ENCODE measurements at places on chromosomes 4 and X.

DNA sequence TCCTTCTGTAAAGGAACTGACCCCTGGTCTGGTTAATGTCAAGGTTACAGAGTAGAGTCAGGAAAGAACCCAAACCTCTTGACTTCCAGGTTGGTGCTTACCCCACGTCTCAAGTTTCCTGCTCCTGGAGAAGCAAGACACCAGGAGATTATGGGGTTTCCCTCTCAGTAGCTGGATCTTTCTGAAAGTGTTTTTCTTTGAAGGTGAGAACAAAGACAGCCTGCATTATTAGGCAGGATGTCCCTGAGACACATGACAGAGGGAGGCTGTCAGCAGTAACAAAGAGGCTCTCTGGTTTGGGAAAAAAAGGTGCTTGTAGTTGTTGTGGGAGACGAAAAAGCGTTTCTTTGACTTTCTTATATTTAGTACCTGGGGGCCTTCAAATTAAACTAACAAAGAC is 44.7 kb upstream of the IGFBP7 start:
- no peak for DNase-seq

DNA sequence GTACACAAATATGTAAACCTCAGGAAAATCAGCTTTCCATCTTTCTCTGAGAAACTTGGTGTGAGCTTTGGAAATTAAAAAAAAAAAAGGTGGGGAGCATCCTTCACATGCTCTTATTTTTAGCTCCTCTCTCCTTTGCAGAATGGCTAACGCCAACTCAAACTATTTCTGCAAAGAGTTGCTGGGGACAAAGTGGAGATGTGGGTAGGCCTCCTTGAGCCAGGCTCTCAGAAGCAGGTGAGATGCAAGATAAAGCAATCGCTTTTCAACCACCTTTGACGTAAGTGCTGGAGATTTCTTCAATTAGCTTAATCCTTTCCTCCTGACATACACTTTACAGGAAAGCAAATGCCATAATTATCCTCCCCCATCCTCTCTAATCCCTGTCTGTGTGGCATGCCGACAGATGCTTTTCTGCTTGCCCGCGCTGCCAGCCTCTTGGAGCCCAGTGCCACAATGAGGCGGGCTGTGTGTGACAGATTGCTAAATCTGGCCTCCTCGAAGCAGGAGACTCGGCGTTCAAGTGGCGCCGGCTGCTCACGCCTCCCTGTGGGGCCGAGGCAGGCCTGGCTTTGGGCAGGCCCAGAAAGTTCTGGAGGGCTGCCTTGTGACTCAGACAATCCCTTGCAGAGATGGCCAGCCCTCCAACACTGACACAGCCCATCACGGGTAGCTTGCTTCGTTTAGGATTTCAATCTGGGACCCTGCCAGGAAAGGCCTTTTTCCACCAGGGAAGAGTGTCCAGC is 64.9 kb upstream of the SOD3 start:
- DNase-seq = no peak

- no peak for DNase-seq
Measured at GRCh38 chr4:152961773-152962115, 25.6 kb downstream of the FHDC1 start.

DNA sequence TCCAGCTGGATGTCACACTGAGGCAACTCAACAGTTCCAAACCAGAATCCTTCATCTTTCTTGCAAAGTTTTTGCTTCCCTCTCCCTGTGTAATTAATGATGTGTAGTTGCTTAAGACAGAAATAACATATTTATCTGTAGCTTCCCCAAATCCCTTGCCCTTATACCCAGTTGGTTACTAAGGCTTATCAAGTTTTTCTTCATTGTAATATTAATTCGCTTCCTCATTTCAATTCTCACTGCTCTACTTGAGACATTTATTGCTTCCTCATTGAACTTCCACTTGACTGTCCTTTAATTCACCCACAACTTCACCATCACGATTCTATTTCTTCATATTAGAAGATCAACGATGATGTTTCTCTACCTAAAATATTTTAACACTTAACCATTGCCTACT is 386.6 kb upstream of the CPEB2 start:
- no peak for DNase-seq

GRCh38 chr4:3867403-3868100 is 101.4 kb downstream of the ADRA2C start:
- no peak for DNase-seq

DNA sequence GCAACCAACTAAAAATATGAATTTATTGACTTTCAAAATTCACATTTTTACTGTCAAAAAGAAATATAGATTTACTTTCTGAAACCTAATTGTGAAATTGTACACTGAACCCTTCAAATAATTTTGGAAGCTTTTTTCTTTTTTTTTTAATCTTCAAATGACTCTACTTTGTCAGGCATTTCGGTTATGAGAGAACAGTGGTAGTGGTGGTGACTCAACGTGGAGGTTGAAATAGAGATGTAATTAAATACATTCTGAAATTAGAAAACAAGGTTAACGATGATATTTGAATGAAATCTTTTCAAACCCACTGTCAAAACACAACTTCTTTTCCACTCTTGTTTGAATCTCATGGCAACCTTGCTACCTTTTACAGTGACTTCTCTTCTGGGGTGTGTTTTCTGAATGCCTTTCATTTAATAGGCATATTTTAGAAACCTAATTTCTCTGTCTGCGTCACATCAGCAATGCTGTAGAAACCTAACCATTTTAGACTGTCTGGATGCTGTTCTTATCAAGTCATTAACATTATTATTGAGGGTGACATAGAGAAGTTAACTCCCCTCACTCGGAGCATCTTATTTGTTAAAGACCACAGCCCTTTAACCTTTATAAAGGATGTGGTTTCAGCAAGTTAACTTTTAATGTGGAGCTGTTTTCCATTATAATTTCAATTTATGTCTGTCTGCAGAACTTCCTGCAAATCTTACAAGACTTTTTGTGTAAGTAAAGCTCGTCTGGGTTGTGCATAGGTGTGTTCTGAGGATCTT is 136.8 kb downstream of the PCDH7 start:
- DNase-seq = no peak

DNA sequence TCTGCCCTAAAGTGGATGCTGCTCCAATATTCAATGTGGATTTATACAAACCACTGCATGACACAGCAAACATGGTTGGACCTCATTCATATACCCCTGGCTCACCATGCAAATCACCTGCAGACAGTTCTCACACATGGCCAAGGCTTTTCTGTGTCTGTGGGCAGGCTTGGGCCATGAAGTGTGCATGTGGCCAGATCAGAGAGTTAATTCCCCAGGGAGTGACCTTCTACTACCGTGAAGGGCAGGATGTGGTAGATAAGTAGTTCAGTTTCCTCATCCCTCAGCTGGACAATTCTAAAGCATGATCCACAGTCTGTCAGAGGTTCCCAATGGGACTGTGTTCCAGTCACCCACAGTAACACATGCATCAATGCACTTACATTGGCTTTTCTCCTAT is 24.6 kb upstream of the BCLAF3 start:
- no peak for DNase-seq

GRCh38 chr4:66923081-66923865 is 622.0 kb downstream of the CENPC start:
- no peak for DNase-seq

- no peak for DNase-seq
Measured at GRCh38 chrX:102042372-102043325, 82.8 kb upstream of the TCEAL2 start.

- no peak for DNase-seq
Measured at GRCh38 chrX:15737959-15738902, at the start of gene CA5B. TSS of gene CA5B (plus strand) at chrX:15738270. CDS start at chrX:15750024, 11,754 bp downstream.

DNA sequence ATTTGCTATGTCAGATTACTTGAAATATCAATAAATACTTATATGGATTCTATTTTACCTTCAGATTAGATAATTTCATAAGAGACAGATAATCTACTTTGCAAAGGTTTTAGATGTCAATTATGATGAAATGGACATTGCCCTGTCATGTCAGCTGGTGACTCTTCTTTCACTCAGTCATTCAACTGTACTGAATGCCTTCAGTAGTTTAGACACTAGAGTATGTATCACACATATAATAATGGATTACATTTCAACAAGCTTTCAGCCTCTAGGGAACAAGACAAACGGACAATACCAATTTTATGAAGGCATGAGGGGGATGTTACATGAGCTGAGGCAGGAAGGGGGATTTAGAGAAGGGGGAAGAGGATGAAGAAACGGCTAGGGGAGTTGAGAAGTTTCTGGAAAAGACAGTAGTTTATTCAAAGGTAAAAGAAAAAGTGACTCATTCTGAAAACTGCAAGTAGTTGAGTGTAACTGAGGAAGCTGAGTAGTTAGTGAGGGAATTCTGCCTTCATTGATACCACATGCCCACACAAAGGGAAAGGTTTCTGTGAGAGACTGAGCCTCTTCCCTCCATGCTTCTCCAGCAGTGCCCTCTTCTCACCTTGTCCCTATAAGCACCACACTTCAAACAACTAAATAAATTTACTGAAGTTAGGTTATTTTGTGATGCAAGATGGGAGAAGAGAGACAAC is 25.7 kb downstream of the SLC9B2 start:
- DNase-seq = no peak

- no peak for DNase-seq
Measured at GRCh38 chrX:9442056-9442455, 22.8 kb upstream of the TBL1X start.

DNA sequence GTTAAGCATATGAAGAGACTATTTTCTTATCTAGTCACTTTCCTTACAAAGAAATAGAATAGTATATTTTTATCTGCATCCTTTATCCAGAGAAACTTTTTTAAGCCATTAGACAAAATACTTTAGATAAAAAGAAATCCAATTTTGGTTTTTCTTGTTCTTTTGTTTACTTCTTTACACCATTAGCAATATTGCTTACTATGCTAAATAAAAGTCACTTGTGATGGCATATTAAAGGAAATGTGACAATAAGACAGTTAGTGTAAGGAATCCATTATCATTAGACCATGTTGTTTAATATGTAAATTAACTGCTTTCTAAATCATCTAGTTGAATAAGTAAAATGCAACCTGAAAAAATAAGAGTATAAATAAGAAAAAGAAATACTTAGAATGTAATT is 2582.7 kb downstream of the ARAP2 start:
- DNase-seq = no peak

DNA sequence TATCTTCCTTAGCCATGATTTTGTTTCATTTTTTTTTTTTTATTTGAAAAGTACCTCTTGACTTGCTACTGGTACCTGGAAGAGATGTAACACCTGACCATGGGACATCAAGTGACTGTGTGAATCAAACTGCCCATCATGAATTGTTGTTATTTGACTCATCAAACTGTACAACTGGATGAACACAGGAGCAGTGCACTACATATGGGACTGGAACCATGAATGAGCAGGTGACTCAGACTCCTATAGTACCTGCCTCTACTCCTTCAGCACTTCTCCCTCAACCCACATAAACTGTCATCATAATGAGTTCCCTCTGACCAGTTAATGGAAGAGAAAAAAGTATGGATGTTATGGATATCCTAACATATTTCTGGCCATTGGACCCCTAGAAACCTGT is 15.9 kb upstream of the UBE2D3 start:
- no peak for DNase-seq

- DNase-seq = no peak
Measured at GRCh38 chrX:106912864-106913263, 7.3 kb upstream of the CLDN2 start.

DNA sequence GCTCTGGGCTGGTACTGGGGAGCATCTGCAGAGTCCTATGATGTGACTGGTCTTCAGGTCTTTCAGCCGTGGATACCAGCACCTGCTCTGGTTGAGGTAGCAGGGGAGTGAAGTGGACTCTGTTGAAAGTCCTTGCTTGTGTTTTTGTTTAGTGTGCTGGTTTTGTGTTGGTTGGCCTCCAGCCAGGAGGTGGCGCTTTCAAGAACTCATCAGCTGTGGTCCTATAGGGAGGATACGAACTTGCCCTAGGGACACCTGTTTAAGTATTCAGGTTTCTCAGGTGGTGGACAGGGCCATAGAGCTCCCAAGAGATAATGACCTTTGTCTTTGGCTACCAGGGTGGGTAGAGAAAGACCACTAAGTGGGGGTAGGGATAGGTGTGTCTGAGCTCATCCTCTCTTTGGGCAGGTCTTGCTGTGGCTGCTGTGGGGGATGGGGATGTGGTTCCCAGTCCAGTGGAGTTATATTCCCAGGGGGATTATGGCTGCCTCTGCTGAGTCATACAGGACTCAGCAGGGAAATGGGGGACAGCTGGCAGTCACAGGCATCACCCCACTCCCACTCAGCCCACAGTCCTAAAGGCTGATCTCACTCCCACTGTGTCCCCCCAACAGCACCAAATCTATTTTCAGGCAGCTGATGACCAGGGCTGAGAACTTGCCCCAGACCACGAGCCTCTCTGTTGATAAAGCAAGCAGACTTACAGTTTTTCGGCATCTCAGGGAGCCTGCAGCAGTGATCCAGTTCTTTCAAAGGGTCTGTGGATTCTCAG is 24.1 kb downstream of the MSMO1 start:
- DNase-seq = peak; percentile 43

GRCh38 chrX:49186125-49187027 is at the start of gene PRICKLE3:
TSS of gene PRICKLE3 (minus strand) at chrX:49186373. CDS start at chrX:49186297, 76 bp downstream.
- peak; percentile 61 for DNase-seq

GRCh38 chr4:1940566-1940965 is 68.2 kb downstream of the NELFA start:
- DNase-seq = no peak

DNA sequence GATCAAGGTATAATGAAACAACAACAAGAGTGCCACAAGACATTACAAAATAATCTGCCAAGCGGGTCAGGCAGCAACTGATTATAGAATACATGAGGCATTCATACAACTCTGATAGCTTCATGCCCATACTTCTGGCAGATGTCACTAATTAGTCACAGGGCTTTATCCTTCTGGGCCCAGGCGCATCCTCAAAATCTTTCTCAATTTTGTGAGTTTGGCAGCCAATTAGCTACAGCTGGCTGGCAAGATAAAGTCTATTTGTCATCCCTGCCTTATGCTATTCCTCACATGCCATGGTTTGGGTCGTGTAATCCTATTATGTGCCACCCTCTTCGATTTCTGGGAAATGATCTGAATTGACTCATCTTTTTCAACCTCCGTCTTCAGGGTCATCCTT is 254.3 kb downstream of the PACRGL start:
- no peak for DNase-seq

DNA sequence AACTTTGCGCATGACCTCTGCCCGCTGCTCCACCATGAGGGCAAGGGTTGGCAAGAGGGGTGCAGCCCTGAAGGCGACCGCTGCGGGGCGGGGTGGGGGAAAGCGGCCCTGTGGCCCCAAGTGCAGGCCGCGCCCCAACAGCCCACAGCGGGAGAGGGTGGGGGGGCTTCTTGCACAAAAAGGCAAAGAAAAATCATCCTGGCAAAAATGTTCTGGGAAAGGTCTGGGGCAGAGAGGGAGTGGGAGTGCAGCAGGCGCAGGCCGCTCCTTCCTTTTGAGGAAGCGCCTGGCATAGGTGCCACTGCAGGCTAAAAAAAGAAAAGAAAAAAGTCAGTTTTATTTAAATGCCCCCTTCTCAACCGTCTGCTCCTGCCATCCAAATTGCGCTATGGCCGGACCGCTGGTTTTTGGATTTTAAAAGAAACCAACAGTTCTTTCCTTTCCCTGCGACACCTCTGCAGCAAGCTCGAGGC is 1.4 kb downstream of the ARX start:
- no peak for DNase-seq

DNA sequence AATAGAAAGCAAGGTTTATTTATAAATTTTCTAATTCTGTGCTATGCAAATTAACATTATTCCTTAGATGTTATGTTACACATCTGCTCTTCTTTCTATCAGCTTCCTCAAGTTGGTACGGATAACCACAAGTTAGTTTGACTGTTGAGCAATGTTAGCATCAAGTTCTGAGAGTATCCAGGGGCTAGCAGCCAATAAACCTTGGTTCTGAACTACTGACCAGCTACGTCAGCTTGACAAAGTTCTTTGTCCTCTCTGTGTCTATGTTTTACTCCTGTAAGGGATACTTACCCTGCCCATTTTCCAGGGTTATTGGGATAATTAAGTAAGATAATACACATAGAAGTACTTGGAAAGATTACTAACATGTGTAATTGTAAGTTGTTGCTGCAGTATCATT is 8.1 kb upstream of the TEX13A start:
- DNase-seq = no peak

Measured in HepG2 (cell line).